Mucosa of descending colon (tissue), 3 donors: ENCODE measurements at places on chromosomes 2 and 18. TPM values are rescaled to one million over a fixed set of nuclear protein-coding genes. Genes with fewer than 3 reads are reported as not detected.

- DNase-seq: no peak
Observed at GRCh38 chr18:63303547-63303946, 16.0 kb downstream of the BCL2 start.

Gene DUSP19
- total RNA-seq: 1.5 TPM

DNA sequence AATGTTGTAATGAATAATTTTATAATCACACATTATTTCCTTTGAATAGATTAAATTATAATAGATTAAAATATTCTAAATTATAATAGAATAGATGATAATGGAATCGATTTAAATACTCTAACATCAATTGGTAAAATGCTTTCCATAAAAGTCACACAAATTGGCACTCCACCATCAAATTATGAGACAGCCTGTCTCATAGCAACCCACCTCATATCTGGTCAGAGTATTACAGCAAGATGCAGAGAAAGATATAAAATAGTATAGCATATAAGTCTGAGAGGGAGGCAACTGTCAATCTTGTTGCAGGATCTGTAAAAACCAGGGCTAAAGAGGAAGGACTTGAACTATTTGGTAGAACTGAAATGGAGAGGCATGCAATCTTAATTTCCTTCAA is 98.4 kb upstream of the NCKAP5 start:
- DNase-seq: no peak

- no peak for DNase-seq
Observed at GRCh38 chr2:189304360-189304759, 124.8 kb upstream of the COL5A2 start.

GRCh38 chr2:3142961-3143571 is 234.6 kb downstream of the EIPR1 start:
- DNase-seq: no peak

Gene STK39
- 36.4 TPM for total RNA-seq

- no peak for DNase-seq
Observed at GRCh38 chr2:119438128-119438656, 6.5 kb downstream of the TMEM37 start.

Gene LAMA1
- total RNA-seq: 2.7 TPM
